ENCODE measurements at places on chromosomes 3 and 15.

DNA sequence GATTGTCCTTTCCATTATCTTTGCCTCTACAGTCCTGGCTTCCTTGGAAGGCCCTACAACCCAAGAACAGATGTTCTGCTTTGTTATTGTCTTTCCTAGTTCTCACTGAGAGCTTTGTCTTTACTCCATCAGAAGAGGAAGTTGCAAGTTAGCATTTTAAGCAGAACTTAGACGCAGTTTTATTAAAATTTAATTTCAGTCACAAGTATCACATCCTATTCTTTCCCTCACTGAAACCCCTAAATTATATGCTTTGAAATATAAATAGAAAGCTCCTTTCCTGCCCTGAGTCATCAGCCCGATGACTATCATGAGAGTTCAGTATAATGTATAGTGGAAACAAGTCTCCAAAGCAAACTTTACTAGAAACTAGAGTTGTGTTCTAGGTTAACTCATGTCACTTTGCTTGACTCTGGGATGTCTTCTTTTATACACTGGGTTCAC, 291.2 kb upstream of the RBMS3 start:
- peak; percentile 4 for DNase-seq

GRCh38 chr3:30832961-30833575, 61.4 kb downstream of the GADL1 start:
- no peak for DNase-seq

- DNase-seq: no peak
Observed at GRCh38 chr15:101492766-101493692, 3.5 kb upstream of the PCSK6 start.

GRCh38 chr3:114893361-114893760, 253.7 kb downstream of the ZBTB20 start:
- no peak for DNase-seq

GRCh38 chr3:9087831-9088413, 124.7 kb upstream of the RAD18 start:
- DNase-seq: no peak

- DNase-seq: peak; percentile 49
Observed at GRCh38 chr3:98561727-98562521, 30.1 kb downstream of the GPR15 start.

- DNase-seq: no peak
Observed at GRCh38 chr15:79376383-79376782, 55.8 kb upstream of the MINAR1 start.

DNA sequence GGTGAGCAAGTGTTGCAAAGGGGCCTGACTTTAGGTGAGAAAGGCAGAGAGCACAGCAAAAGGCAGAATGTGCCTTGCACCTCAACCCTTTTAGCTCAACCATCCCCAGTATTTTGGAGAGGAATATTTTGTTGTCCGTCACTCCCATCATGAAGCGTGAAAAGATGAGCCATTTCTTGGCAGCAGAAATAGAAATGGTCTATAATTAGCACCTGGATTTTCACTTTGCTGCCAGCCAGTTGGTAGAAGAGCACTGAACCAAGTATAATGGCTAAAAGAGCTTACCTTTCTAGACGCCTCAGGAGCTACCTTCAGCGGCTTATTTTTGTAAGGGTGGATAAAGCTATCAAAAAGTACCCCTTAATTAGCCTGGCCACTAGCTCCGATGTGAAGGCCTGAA, 406.7 kb downstream of the OCA2 start:
- DNase-seq: no peak

GRCh38 chr3:195040094-195040493, 230.9 kb downstream of the XXYLT1 start:
- no peak for DNase-seq

GRCh38 chr3:52398670-52399081, 46.2 kb downstream of the SEMA3G start:
- no peak for DNase-seq

DNA sequence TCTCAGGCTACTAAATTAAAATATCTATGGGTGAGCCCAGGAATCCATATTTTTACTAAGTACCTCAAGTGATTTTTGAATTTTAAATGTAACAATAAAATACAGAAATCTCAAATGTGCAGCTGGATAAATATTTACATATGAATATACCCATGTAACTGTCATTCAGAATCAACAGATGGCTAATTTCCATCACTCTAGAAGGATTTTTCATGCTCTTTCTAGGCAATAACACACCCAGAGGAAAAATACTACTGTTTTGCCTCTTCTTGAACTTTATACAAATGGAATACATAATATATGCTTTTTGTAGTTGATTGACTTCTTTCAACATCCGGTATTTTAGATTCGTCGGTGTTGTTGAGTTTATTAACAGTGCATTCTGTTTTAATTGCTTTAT, 601.3 kb upstream of the NECTIN3 start:
- no peak for DNase-seq

DNA sequence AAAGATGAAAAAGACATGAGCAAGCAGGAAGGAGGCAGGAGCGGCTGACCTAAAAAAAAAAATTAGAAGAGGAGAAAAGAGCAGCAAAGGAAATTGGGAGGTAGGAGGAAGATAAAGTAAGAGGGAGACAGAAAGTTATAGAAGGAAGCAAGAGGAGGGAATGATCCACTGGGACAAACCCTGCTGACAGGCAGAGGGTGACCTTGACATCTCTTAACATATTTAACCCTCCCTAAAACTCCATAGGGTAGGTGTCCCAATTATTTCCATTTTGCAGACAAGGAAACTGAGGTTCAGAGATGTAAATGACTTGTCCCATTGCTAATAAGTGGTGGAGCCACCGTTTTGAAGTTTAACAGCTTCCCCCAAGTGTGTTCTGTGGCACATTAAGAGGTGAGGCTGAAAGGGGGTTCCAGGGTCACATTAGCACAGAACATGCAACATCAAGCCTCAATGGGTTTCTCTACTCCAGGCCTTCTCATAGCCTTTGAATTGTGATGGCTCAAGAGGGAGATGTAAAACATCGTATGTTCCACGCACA, 37.4 kb upstream of the PRICKLE2 start:
- no peak for DNase-seq

- peak; percentile 80 for DNase-seq
Observed at GRCh38 chr15:69253156-69253555, 45.6 kb upstream of the PAQR5 start.

DNA sequence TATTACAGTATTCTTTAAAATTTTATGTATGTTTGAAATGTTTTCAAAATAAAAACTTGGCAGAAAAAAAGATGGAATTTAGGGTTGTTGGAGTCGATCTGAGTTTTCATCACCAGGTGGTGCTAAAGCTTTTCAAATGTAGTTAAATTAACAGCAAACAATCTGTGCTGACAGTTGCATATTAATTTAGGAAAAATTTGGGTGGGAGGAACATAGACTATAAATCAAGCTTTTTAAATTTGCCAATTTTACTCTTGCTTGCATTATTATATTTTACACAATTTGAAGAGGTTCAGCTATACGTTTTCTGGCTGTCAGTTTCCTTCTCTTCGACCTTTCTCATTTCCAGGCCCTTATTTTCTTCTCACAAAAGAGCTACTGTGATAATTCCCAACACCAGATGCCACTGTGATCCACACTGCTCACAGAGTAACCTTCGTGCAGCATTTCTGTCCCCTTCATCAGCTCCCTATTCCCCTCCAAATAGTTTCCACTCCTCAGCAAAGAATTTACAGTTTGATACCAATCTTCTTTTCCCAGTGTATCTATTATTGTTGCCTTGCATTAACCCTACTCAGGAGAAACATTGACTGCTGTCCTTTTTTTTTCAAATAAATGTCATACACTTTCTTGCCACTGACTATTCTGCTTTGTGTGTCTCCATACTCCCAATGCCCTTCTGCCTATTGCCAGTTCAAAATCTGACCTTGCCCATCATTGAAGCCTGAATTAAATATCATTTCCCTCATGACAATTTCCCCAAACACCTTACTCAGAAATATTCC, 53.4 kb upstream of the EIF5A2 start:
- DNase-seq: peak; percentile 71

DNA sequence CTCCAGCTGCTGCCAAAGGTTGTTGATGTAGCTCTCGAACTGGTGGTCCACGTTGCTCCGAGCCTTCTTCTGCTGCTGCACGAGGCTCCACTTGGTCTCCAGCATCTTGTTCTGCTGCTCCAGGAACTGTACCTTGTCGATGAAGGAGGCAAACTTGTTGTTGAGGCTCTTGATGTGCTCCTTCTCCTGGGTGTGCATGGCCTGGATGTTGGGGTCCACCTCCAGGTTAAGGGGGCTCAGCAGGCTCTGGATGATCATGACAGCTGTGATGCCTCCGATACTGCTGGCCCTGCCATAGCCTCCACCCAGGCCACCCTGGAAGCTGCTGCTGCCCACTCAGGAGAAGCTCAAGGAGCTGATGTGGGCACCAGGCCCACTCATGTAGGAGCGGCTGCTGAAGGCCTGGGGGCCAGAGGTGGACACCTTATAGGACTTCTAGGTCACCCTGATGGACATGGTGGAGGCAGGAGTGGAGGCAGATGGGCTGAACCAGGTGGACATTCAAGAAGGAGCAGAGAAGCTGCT, 14.9 kb upstream of the PSTPIP1 start:
- DNase-seq: no peak

GRCh38 chr3:119258915-119259314, 18.2 kb upstream of the B4GALT4 start:
- no peak for DNase-seq

- no peak for DNase-seq
Observed at GRCh38 chr3:148583793-148584192, 113.9 kb upstream of the AGTR1 start.

- no peak for DNase-seq
Observed at GRCh38 chr3:32435911-32436815, 44.5 kb downstream of the CMTM7 start.

Data from choroid plexus epithelial cell (primary cell).